Activated naive CD4-positive, alpha-beta T cell treated with anti-CD3 and anti-CD28 coated beads for 36 hours (primary cell): ENCODE measurements at places on chromosomes 3 and 15. TPM values are rescaled to one million over a fixed set of nuclear protein-coding genes. Genes with fewer than 3 reads are reported as not detected.

- no peak for DNase-seq
These were observed 764.8 kb upstream of the CADM2 start for GRCh38 chr3:84194029-84194428.

GRCh38 chr3:151568184-151568583, 107.3 kb upstream of the IGSF10 start:
- no peak for DNase-seq

- DNase-seq, result no peak
These were observed 3.4 kb downstream of the GATA2 start for GRCh38 chr3:128489674-128489926.

ALDH1A3 gene
- total RNA-seq, result not detected

CELSR3 gene
- total RNA-seq, result 4.9 TPM
